ENCODE measurements at places on chromosomes 7 and 10.

GRCh38 chr10:74213571-74214162, 62.6 kb downstream of the ADK start:
- no peak for DNase-seq

DNA sequence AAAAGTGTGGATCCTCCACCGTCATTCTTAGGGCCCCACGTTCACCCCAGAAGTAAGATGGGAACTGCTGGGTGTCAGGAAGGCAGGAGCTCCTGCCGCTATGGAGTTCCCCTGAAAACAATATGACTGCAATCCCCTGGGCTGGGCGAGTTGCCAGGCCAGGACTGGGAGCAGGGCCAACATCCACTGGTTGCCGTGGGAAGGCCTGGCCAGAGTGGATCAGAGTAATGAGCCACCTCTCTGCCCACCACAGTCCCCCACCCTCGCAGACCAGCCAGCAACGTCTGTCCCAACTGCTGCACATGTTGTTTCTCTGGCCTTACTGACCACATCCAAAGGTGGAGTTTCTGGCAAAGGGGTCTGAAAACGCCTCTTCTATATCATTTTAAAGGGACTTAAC, 86.6 kb downstream of the STRA8 start:
- DNase-seq: no peak

- peak; percentile 26 for DNase-seq
Observed at GRCh38 chr10:59708816-59709394, 745 bp downstream of the SLC16A9 start.

DNA sequence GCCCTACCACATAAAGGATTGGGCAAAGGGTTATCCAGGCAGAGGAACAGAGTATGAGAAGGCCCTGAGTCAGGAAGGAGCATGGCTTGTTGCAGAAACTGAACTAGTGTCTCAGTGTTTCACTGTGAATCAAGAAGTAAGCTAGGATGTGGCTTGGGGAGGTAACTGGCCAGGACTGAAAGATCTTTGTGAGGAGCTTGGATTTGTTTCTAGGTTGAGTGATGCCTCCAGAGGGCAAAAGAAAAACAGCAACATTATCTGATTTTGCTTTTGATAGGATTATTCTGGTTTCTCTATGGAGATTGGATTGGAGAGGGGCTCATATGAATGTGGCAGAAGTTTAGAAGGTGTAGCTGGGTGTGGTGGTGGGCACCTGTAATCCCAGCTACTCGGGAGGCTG, 137.9 kb upstream of the HDAC9 start:
- peak; percentile 24 for DNase-seq

DNA sequence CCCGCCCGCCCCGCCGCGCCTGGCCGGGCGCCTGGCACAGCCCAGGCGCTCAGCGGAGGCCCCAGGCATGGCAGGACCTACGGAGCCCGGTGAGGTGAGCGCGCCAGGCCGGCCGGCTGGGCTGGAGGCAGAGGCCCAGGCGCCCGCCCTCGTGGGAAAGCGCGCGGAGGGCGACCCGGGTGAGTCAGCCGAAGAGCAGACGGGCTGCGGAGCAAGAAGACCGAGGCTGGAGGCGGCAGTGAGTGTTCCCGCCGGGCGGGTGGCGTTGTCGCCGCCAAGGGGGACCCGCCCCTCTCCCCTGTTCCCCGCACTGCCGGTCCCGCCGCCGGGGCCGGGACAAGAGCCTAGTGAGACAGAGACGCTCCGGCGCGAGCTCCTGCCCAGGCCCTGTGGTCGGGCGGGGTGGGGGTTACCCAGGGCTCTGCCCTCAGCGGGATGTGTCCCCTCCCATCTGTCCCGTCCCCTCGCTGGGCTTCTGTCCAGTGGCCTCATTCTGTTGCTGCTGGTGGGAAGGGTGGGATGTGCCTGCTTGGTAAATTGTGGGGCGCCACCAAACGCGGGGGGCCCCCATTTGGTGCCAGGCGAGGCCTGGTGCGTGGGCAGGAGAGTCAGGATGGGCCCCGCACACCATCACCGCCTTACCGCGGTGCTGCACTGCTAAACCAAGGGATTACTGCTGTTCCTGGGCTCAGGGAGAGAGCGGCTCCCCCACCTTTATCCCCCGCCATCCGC, 17.0 kb upstream of the NODAL start:
- no peak for DNase-seq

GRCh38 chr10:129025787-129026186, 441.3 kb upstream of the MGMT start:
- DNase-seq: no peak

DNA sequence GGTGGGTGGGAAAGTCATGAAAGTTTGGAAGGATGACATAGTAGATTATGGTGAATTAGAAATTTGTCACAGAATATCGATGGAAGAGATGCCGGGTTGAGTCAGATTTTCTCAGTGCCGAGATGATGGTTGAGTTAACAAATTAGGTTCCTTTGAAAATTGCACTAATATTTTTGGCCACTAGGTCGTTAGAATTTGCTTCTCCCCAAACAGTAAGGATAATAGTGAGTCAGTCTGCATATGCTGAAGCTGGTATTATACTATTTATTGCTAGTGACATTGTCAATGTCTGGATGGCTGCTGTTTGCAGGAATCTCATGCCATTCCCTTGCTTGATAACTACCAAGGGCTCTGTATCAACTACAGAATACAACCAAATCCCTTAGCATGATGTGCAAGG, 37.7 kb upstream of the MINDY3 start:
- no peak for DNase-seq

DNA sequence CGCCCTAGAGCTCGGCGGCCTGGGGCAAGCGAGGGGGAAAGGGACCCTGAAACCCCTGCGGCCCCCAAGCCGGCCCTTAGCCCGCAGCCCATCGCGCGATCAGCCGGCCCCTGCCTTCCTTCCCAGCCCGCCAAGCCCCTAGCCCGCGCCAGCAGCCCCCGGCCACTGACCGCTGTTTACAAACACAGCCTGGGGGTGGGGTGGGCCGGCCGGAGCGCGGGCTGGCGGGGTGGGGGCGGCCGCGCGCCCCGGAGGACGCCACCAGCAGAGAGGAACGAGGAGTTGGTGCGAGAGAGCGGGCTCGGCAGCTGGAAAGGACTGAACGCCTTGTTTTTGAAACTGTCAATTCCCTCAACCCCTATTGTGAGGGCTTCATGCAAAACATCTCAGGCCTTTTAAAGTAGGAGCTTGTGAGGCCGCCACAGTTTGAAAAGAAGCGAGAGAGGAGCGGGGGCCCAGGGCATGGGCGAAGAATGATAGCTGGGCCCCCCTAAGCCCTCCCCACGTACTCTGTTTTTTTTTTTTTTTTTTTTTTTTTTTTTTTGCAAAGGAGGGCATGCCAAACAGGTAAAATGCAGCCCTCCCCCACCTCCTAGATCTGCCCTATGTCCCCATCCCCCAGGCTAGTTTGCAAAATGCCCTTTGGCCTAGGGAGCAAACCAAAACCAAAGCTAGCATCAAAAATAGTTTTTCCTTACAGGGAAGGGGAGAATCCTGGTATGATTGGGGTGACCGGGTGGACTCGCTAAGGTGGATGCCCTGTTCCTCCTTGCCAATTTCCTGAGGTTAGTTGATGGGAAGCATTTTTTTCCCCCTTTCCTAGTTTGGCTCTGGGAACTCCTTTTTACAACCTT, 15.0 kb downstream of the SKIDA1 start:
- DNase-seq: no peak

DNA sequence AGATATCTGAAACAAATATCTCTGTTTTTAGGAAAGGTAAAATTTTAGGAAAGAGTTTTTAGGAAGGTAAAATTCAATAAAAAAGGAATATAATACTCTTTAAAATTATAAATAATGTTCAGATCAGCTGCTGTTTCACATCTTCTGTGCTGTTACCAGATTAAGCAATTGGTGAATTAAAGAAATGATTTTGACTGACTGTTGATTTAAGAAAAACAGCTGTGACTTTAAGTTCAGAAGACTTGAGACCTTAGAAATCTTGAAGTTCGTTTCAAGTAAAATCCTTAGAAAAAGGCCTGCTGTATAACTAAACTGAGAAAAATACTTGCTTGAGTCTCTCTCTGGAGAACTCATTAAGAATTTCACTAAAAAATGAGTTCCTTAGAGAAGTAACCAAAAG, 250.6 kb downstream of the DOCK4 start:
- no peak for DNase-seq

- DNase-seq: peak; percentile 52
Observed at GRCh38 chr7:47982610-47983009, 3.2 kb upstream of the HUS1 start.

- no peak for DNase-seq
Observed at GRCh38 chr7:38736138-38736537, 105.0 kb upstream of the AMPH start.

DNA sequence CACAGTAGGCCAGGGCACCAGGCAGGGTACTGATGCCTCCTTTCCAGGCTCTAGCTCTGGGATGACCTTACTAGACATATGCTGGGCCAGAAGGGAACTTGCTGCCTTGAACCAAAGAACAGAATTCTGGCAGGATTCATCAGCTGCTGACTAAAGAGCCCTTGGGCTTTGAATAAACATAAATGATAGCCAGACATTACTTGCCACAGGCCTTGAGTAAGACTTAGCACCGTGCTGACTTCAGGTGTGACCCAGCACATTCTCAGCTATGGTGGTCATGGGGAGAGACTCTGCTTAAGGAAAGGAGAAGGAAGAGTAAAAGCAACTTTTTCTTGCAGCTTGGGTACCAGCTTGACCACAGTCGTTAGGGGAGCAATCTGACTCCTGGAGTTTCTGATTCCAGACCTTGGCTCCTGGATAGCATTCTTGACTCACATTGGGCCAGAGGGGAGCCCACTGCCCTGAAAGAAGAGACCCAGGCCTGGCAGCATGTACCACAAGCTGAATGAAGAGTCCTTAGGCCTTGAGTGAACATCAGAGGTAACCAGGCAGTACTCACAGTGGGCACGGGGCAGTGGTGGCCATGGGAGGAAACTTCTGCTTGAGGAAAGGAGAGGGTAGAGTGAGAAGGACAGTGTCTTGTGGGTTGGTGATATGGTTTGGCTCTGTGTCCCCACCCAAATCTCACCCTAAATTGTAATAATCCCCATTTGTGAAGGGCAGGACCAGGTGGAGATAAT, 926.1 kb upstream of the SORCS1 start:
- peak; percentile 28 for DNase-seq

- DNase-seq: peak; percentile 41
Observed at GRCh38 chr7:82442492-82443035, 1.0 kb downstream of the CACNA2D1 start.

- no peak for DNase-seq
Observed at GRCh38 chr7:123439191-123439590, 95.2 kb downstream of the IQUB start.

GRCh38 chr10:71476228-71477011, 79.7 kb downstream of the CDH23 start:
- DNase-seq: no peak

DNA sequence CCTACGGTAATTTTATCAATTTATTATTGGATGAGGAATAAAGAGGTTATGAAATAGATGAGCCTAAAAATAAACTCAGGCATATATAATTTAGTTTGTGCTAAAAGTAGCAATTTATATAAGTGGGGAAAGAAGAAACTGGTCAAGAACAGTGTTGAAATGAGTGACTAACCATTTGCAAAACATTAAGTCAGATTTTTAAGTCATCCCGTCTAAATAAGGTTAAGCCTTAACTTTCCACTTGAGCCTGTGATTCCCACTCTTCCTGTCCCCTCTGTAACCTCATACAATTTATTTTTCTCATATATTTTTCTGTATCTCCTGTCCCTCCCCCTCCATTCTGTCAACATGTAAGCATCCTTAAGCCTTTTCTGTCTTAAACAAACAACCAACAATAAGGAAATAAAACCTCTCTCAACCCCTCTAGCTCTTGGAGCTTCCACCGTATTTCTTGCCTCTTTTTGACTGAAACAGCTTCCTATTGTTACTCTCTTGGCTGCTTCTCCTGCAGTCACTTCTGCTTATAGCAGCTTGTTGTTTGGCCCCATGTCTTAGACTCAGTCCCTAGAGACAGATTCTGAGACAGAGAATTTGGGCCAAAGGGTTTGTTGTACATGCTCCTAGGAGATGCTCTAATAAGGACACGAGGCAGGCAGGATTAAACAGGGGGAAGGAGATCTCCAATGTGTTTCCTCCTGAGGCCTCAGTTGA, 109.7 kb downstream of the GNAI1 start:
- DNase-seq: no peak

GRCh38 chr7:79454361-79454960, 994 bp upstream of the MAGI2 start:
- DNase-seq: no peak

DNA sequence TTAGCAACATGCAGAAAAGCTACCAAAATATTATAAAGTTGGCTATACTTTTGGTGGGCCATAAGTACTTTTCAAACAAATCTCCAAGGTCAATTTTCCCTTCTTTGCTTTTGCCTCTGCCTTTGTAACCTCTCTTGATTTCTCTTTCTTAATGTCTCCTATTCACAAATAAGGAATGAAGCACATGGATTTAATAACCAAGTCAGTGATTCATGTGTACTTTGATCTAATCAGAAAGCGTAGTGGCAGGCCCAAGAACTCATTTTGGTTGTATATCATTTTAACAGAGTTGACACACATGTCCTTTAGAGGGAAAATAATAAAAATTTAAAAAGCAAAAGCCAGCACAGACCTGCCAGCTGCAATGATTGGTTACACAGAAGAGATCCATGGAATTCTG, 93.7 kb downstream of the FZD1 start:
- peak; percentile 34 for DNase-seq

DNA sequence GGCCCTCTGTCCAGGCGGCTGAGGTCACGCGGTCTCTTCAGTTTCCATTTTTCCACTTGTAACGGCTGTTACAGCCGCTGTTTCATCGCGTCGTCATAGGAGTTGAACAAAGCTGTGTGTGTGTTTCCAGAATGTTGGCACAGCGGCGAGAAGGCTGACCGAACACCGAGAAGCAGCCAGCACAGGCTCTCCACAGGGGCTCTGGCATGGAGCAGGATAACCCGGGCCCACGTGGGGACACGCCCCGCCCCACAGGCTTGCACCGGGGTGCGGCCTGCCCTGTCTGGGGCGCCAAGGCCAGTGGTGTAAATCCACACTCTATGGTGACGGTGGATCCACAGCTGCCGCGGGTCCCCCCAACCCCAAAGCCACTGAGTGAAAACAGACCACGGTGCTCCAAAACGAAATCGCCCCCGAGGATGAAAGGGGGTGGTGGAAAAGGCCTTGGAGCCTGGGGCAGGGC, 448.2 kb downstream of the DNAJB6 start:
- DNase-seq: no peak

- no peak for DNase-seq
Observed at GRCh38 chr7:94660006-94660405, 4.1 kb upstream of the SGCE start.

DNA sequence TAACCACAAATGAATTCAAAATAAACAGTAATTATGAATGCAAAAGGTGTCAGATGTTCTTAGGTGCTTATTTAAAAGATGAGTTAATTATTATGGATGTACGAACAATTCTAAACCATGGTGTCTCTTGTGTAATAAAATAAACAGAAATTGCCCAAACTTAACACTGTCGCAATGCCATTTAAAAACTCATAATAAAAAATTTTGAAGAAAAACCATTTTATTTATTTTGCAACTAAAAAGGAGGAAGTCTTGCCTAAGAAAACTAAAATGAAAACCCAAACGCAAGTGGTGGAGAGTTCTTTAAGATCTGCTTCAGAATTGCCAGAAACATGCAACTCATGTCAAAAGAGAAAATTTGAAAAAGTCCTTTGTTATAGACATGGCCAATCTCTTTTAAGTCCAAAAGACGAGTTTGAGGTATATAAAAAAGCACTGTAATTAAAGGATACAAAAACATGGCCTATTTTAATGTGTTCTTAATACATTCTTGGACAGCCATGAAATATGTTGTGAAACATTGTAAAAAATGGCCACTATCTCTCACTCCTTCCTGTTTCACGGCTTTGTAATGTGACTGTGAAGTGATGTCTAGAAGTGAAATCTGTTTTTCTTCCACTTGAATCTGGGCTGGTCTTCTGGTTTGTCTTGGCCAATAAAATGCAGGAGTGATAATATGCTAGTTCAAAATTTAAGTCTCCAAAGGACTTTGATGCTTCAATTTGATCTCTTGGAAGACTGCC, 322.9 kb downstream of the PRPF18 start:
- no peak for DNase-seq
